ENCODE measurements at places on chromosomes 3 and 15. TPM values are rescaled to one million over a fixed set of nuclear protein-coding genes. Genes with fewer than 3 reads are reported as not detected.

Gene MRAS
- total RNA-seq, result 68.6 TPM

Gene TMC3
- total RNA-seq, result 0.21 TPM

Gene CLDN18
- not detected for total RNA-seq

Gene NPAP1
- total RNA-seq, result 0.28 TPM

Gene FAM174B
- total RNA-seq, result 16.3 TPM

DNA sequence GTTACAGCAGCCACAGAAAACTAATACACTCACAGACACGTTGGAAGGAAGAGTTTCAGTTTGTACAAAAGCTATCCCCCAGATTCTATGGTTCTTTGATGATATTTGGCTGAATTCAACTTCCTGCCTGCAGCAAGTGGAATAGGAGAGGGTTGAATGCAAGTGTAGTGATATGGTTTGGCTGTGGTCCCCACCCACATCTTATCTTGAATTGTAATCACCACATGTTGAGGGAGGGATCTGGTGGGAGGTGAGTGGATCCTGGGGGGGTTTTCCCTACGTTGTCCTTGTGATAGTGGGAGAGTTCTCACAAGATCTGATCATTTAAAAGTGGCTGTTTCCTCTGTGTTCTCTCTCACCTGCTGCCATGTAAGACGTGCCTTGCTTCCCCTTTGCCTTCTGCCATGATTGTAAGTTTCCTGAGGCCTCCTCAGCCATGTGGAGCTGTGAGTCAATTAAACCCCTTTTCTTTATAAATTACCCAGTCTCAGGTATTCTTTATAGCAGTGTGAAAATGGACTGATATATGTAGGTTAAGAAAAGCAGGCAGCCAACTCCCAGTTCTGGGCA lies 29.8 kb downstream of the NMNAT3 start:
- no peak for DNase-seq
- no peak overlapping the region for H3K4me3 ChIP-seq
- no peaks in the 10 kb centered on the region for H3K36me3 ChIP-seq
- no peak overlapping the region for H3K27ac ChIP-seq
- H3K4me1 ChIP-seq, result no peaks in the 10 kb centered on the region
- no peaks in the 10 kb centered on the region for H3K27me3 ChIP-seq

DNA sequence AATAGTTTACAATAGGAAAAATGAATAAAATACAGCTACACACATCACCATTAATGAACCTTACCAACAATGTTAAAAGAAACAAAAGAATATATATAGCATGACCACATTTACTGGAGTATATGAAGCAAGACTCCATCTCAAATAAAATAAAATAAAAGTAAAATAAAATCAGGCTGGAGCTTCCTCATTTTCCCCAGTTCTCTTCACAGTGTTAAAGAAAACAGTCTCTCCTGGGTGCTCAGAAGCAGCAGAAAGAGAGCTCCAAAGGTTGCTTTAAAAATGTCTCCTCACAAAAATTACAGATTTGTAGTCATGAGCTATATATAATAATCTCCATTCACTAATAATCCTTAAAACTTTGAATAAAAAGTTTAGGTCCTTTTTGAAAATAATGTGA lies 48.8 kb downstream of the PIK3CB start:
- no peaks in the 10 kb centered on the region for H3K36me3 ChIP-seq
- H3K4me3 ChIP-seq, result no peak overlapping the region
- no peak overlapping the region for H3K27ac ChIP-seq
- no peaks in the 10 kb centered on the region for H3K4me1 ChIP-seq

- H3K27me3 ChIP-seq, result no peaks in the 10 kb centered on the region
- H3K36me3 ChIP-seq, result no peaks in the 10 kb centered on the region
- peaks cover 9% of the 10 kb centered on the region for H3K4me1 ChIP-seq
- H3K4me3 ChIP-seq, result no peak overlapping the region
- DNase-seq, result no peak
Measured at GRCh38 chr3:66428733-66429132, 72.1 kb downstream of the LRIG1 start.

DNA sequence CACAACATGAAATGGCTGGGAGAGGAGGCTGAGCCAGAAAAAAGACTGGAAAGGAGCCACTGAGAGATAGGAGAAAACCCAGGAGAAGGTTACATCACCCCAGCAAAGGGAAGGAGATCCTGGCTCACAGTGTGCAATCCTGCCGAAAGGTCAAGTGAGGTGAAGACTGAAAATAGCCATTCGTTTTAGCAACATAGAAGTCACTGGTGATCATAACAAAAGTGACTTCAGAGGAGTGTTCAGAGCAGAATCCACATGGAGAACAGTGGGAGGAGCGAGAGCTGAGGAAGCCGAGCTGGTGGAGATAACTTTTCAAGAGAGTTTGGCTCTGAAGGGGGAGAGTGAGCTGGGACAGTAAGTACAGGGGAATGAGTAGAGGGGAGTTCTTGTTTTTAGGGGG lies 5.4 kb upstream of the HEG1 start:
- peak overlapping the region; percentile 88 for H3K27ac ChIP-seq
- peaks cover 44% of the 10 kb centered on the region for H3K4me1 ChIP-seq
- DNase-seq, result peak; percentile 98
- no peaks in the 10 kb centered on the region for H3K36me3 ChIP-seq
- no peak overlapping the region for H3K4me3 ChIP-seq

DNA sequence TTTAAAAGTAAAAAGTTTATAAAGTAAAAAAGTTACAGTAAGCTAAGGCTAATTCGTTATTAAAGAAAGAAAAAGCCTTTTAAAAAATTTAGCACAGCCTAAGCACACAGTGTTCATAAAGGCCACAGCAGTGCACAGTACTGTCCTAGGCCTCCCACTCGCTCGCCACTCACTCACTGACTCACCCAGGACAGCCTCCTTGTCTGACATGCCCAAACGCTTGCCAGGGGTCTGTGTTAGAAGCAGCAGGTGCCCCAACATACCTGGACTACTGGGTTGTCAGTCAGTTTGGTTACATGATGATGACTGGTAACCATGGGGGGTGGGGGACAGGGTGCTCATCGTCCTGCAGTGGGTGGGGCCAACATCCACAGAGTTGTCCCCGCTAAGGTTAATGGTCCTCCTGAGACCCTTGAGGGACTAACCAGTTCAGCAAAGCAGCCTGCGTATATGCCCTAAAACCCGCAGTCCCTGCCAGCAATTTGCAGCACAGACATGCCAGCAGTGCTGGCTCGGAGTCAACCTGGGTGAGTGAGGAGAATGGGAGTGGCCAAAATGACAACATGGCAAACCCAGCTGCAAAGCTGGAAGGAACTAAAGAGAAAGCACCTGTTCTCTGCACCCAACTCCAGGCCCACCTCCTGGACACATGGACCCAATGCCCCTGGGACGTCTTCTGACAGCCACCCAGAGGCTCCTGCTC lies 49.2 kb downstream of the CYFIP1 start:
- no peak for DNase-seq
- H3K4me1 ChIP-seq, result no peaks in the 10 kb centered on the region
- H3K27me3 ChIP-seq, result no peaks in the 10 kb centered on the region

- H3K27me3 ChIP-seq, result no peaks in the 10 kb centered on the region
- DNase-seq, result no peak
- H3K4me1 ChIP-seq, result no peaks in the 10 kb centered on the region
- no peak overlapping the region for H3K27ac ChIP-seq
- no peak overlapping the region for H3K4me3 ChIP-seq
Measured at GRCh38 chr15:78103406-78104118, 11.2 kb downstream of the SH2D7 start.

DNA sequence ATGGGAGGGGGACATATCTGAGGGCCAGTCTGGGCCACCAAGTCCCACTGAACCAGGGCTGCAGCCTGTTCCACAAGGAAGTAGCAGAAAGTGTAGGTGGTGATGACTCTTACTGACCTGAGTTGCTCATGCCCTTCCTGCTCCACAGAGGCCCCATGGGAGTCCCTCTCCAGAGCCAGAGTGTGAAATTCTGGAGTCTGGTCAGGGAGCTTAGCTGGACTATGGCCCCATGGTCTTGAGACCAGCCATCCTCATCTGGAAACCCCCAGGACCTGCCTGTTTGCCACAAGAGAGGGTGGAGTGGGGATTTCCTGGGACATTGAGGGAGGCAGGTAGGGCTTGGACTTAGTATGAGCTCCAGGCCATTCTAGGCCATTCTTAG lies 3.0 kb downstream of the SPINT1 start:
- H3K27ac ChIP-seq, result no peak overlapping the region
- no peaks in the 10 kb centered on the region for H3K36me3 ChIP-seq
- H3K27me3 ChIP-seq, result peaks cover 31% of the 10 kb centered on the region
- peaks cover 6% of the 10 kb centered on the region for H3K4me1 ChIP-seq

- H3K36me3 ChIP-seq, result no peaks in the 10 kb centered on the region
- DNase-seq, result no peak
- peaks cover 11% of the 10 kb centered on the region for H3K4me1 ChIP-seq
- H3K27ac ChIP-seq, result no peak overlapping the region
- H3K4me3 ChIP-seq, result no peak overlapping the region
Measured at GRCh38 chr15:74039656-74040010, 42.7 kb downstream of the GOLGA6A start.

- no peaks in the 10 kb centered on the region for H3K27me3 ChIP-seq
- H3K4me1 ChIP-seq, result peaks cover 27% of the 10 kb centered on the region
- peak overlapping the region; percentile 63 for H3K27ac ChIP-seq
Measured at GRCh38 chr15:99696096-99696495, 37.1 kb downstream of the LYSMD4 start.

GRCh38 chr3:89699229-89699628 lies 591.8 kb downstream of the EPHA3 start:
- H3K36me3 ChIP-seq, result no peaks in the 10 kb centered on the region
- H3K27ac ChIP-seq, result no peak overlapping the region
- no peaks in the 10 kb centered on the region for H3K27me3 ChIP-seq
- no peak overlapping the region for H3K4me3 ChIP-seq

DNA sequence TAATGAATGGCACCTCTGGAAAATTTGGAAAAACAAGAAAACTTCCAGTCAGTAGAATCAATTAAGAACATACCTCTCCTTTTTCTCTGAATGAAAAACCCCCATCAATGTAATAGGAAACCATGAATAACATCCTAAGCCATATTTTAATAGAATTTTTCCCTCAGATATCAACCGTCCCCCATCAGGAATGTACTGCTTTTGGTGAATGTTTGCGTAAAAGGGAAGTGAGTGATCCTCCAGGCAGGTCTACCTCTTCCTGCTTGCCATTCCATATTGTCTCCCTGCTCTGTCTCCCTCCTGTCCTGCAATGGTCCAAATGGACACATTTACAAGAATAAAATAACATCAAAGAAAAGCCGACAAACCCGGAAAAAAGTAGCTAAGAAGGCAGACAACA lies 30.8 kb downstream of the LAMP3 start:
- H3K27ac ChIP-seq, result no peak overlapping the region
- no peak for DNase-seq
- no peaks in the 10 kb centered on the region for H3K36me3 ChIP-seq
- H3K4me3 ChIP-seq, result no peak overlapping the region
- peaks cover 4% of the 10 kb centered on the region for H3K27me3 ChIP-seq

DNA sequence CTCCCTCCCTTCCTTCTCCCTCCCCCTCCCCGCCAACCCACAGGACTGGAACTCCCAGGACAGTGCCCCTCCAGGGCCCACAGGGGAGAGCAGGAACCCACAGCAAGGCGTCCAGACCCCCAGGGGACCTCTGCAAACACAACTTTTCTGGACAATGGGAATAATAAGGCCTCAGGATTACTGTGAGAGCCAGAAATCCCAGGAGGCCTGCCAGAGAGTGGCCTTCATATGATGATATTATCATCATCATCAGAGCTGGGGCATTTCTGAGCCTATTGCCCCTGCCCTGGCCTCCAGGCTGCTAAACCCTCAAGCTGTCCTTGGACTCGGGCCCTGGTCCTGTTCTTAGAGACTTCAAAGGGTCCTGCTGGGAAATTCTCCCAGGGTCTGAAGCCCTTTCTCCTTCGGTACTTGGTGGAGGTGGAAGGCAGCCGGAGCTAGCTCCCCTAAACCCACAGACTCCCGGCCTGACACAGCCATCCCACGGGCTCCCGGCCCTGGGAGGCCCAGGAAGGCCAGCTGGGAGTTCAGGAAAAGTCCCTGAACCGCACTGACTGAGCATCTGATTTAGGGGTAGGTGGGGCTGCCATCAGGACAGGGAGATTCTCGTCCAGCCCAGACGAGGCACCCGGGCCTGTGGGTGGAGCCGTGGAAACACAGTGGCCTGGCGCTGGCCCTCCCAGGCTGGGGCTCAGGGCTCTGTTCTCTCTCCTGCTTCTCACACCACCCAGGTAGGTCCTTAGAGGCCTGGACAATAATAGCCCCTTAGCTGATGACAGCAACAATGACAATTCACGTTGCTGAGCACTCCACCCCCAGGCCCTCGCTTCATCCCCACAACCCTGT lies 4.9 kb downstream of the CALML4 start:
- peaks cover 21% of the 10 kb centered on the region for H3K4me1 ChIP-seq
- no peak for DNase-seq
- H3K27ac ChIP-seq, result peak overlapping the region; percentile 47
- H3K27me3 ChIP-seq, result no peaks in the 10 kb centered on the region
- H3K36me3 ChIP-seq, result no peaks in the 10 kb centered on the region

GRCh38 chr15:84697236-84697990 lies 18.5 kb downstream of the SEC11A start:
- H3K27me3 ChIP-seq, result no peaks in the 10 kb centered on the region
- H3K36me3 ChIP-seq, result no peaks in the 10 kb centered on the region
- no peak for DNase-seq

DNA sequence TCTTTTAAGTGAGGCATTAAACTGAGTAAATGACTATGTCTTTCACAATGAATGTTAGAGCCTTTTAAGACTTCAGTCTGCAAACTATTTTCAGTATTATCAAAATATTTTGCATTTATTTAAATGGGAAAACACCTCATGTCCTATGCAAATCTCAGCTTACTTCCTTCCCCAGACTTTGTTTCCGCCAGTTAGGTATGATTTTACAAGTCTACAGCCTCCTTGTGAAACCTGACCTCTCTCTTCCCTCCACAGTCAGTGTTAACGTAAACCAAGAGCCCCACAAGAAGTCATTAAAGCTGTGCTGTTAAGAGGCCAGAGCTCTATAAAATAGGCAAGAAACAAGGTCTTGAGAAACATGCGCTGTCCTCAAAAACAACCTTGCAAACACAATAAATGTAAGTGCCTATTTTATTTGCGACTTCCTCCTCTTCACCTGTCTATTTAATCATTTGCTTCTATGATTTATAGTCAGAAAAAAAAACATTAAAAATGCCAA lies 48.3 kb downstream of the PRTG start:
- H3K27me3 ChIP-seq, result no peaks in the 10 kb centered on the region
- H3K4me3 ChIP-seq, result peak overlapping the region; percentile 15
- no peaks in the 10 kb centered on the region for H3K36me3 ChIP-seq
- peak; percentile 74 for DNase-seq

- no peaks in the 10 kb centered on the region for H3K27me3 ChIP-seq
- no peaks in the 10 kb centered on the region for H3K4me1 ChIP-seq
- H3K4me3 ChIP-seq, result no peak overlapping the region
- H3K36me3 ChIP-seq, result no peaks in the 10 kb centered on the region
- H3K27ac ChIP-seq, result no peak overlapping the region
Measured at GRCh38 chr3:11919390-11919789, 72.7 kb upstream of the TAMM41 start.

GRCh38 chr3:127406309-127407025 lies 118.6 kb upstream of the PRR20G start:
- H3K36me3 ChIP-seq, result no peaks in the 10 kb centered on the region
- DNase-seq, result peak; percentile 11
- H3K27me3 ChIP-seq, result no peaks in the 10 kb centered on the region
- no peak overlapping the region for H3K4me3 ChIP-seq

DNA sequence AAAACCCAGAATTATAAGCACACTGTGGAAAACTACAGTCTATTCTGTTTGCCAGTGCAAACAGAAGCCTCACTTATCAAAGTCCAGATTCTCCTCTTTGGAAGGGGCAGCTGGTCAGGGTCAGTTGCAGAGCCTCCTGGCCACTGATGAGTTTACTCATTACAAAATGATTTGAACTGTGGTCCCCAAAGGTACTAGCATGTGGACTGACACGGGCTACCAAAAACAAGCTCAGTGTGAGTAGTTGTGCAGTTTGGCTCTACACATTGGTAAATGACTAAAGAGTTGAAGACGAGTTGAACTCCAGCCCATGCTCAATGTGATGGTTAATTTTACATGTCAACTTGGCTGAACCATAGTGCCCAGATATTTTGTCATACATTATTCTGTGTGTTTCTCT lies 221.5 kb downstream of the ZIC4 start:
- H3K27ac ChIP-seq, result no peak overlapping the region
- no peak for DNase-seq
- no peaks in the 10 kb centered on the region for H3K36me3 ChIP-seq
